ENCODE measurements at places on chromosomes 11 and 22.
A peak's percentile ranks its signal among the peaks of the same experiment; 100 is the strongest.

DNA sequence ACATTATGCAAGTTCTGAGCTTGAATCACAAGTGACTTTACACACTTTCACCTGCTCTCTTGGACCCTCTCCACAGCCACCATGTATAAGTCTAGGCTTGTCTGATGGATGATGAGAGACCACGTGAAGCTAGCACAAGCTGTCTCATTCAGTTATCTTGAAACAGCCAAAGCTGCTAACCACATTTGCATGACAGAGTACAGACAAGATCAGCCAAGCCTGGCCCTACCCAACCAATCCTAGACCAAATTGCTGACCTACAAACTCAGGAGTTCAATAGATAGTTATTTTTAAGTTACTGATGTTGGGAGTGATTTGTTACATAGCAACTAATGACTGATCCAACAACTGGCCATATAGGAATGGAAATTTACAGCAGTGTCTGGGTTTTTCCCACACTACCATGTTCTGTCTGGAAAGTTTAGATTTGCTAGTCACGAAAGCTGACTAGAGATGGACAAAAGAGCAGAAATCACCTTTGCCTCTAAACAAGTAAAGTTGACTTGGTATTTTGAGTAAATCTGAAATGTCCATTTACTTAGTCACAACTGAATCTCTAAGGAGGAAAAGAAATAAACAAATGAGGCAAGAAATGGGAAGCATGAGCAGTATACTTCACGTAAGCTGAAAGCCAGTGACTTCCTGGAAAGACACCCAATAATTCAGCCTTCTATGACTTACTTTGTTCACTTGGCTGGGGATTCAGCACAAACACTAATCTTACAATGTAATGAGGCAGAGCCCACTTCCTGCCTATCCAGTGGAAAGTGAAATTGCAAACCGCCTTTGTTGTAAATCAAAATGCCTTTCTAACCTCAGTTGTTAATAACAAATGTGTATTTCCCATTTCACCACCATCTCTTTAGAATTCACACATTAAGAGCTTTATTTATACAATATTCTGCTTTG, 101.7 kb downstream of the FAM181B start:
- DNase-seq = no peak

DNA sequence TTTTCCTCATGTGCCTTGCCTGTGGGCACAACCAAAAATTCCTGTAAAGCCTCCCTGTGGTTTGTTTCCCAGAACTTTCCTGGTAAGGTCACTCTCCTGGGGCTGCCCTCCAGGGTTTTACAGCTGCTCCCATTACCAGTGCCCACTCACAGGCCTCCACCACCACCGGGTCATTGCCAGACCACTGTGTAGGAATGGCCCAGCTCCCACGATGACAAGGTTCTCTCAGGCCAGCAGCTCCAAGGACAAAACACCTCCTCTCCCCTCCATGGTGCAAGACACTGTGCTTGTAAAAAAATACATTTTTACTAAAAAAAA, 96.1 kb upstream of the AKIP1 start:
- DNase-seq = no peak

GRCh38 chr11:8777907-8778767, 95.5 kb downstream of the RPL27A start:
- DNase-seq = peak; percentile 33

DNA sequence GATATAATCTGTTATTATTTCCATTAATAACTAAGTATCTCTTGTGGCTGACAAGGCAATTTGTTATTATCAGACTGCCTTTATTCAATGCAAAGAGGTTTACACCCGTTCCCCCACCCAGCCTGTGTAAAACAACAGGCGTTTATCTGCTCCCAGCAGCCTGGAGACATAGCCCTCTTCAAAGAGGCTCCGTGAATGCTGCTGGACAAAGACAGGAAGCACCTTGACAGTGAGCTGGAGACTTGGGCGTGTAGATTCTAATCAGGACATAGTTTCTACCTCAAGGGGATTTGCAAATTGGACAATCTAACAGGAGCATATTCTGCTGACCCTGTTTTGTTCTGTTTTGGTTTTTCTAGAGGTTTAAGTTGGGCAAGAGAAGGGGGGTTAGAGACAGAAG, 733.0 kb upstream of the KIRREL3 start:
- DNase-seq = no peak

DNA sequence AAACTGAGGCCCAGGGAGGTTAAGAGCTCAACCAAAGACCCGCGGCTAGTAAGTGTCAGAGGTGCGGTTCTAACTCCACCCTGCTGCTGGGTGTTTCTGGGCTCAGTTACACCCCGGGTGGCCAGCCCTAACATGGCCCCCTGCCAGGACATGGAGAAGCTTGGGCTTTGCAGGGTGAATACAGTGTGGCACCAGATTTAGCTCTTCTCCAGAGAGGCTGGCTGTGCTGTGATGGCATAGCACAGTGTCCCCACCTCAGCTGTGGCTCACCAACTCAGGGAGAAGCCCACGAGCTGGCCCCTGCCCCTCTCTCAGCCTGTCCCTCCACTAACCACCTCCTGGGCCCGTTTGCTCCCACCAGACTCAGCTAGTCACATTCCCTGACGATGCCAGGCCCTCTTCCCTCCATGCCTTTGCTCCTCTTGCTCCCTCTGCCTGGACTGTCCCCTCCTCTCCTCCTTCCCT, 7.0 kb downstream of the UCP3 start:
- no peak for DNase-seq

GRCh38 chr11:77204754-77205466, 76.9 kb downstream of the MYO7A start:
- DNase-seq = no peak

DNA sequence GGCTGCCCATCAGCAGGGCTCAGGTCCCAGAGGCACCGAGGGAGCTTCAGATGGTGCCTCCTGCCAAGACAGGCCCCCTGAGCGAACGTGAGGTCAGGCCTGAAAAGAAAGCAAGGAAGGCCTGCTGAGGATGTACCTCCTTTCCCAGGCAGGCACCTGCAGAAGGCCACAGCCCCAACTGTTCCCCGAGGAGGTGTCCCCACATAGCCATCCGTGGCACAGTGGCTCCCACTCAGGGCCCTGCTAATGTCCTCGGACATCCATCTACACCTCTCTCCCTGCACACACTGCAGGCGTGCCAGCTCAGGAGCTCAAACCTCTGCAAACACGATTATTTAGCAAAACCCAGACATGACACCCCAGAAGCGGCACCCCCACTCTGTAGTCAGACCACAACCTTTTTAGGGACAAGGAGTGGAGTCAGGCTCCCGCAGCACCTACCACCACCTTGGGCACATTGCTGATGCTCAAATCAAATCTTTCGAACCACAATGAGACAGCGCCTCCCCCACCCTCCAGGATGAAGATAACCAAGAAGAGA, 36.9 kb downstream of the SHANK2 start:
- DNase-seq = no peak

DNA sequence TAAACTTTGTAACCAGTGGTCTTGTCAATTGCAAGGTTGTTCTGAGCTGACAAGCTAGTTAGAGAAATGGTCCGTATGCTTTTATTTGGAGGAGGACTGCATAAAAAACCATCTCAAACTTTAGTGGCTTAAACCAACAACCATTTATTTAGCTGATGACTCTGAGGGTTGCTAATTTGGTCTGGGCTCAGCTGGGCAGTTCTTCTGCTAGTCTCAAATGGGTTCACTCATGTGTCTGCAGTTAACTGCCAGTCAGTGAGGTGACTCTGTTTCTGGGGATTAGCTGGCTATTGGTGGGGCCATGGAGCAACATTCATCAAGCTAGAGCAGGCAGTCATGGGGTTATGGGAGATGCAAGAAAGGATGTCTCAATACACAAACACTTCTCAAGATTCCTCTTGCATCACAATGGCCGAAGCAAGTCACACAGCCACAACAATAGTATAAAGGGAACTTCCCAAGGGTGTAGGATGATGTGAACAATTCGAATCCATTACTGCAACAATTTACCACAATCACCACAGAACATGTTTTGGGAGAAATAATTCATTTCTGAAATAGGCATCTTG, 521.9 kb downstream of the INSC start:
- no peak for DNase-seq

DNA sequence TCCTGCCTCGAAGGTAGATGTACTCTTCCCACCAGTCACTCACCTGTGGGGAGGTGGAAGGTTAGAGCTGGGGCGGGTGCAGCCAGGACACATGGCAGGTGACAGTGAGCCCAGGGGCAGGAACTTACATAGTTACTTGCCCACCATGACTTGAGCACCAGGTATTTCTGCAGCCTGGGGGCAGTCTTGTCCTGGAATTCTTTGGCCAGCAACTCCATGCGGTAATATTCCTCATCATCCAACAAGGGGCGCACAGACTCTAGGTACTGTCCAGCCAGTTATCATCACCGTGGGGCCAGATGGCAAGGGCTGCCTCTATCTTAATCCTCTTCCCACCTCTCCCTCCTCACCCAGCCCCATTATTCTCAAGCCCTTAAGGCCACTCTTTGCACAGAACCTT, 2.2 kb downstream of the CPT1B start:
- no peak for DNase-seq

- no peak for DNase-seq
Measured at GRCh38 chr22:32240461-32240860, 14.7 kb downstream of the SLC5A4 start.

GRCh38 chr11:46733234-46733633, 14.2 kb downstream of the F2 start:
- no peak for DNase-seq

Data from right renal cortex interstitium (tissue), 3 donors.